ENCODE measurements at places on chromosomes 1 and 21.
A peak's percentile ranks its signal among the peaks of the same experiment; 100 is the strongest.

DNA sequence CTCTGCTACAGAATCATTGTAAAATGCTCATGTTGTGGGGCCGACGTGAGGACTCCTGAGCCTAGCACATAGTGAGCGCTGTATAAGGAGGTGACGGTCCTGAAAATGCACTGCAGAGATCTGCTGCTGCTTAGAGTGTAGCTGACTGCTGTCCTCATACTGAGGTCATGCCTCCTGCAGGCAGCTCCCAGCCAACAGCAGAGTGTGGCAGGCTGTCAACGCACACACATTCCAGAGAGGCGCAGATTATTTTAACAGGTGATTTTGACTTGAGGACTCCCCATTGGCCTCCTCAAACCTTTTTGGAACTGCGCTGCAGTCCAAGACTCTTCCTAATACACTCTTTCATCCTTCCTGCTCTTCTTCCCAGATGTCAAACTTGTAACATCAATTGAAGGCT lies 119.8 kb upstream of the KCNJ6 start:
- no peak for DNase-seq

DNA sequence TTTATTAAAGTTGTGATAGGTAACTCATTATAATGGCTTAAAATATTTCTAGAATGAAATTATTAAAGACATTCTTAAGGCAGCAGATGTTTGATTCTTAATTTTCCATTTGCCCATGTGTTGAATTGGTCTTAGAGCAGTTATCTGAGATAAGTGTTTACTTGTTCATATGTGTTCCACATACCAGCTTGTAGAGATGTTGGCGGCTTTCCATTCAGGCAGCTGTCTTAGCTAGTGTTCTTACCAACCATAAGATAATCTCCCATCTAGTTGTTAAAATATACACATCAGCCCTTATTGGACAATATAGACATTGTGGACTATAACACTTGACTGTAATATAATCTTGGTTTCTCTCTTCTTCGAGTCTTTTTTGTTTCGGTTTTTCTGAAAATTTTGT lies 1372.9 kb upstream of the ADGRL2 start:
- no peak for DNase-seq

DNA sequence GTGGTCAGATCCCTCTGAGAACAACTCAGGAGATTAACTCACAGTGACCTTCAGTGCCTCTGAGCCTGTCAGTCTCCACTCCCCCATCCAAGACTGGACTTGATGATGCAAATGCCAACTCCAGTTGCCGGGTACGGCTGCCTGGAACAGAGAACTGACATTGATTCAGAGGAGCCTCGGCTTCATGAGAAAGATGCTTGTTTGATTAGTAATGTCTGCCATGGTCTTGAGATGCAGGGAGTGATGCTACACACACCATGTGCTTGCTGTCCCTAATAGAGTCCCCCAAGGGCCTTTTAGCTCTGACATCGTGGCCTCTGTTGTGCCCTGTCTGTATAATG lies 51.8 kb upstream of the LRP8 start:
- no peak for DNase-seq

DNA sequence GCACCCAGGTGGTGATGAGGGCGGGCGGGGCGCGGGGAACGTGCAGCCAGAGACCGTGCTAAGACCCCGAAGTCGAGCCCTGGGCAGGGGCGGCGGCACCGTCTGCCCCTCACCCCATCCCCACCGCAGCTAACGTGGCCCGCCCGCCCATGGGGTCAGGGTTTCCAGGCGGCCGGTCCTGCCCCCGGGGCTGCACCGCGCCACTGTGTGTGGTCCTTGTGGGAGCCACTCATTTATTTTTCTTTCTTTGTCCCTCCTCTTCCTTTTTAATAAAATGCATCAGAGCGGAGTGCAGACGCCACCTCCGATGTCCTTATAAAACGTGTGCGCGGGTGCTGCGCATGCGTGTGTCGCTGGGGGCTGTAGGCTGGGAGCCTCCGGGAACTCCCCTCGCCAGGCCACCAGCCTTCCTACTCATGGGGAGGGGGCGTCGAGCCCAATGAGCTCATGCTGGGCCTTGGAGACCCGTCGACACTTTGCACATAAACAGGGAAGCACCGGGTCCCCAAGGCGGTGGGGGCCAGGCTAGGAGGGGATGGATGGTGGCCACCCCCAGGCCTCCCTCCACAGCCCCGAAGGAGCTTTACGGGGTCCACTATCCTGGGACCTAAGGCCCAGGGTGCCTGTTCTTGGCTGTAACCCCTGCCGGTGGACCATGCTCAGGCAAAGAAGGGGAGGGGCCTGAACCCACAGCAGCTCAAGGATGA lies 59.9 kb downstream of the WNT9A start:
- no peak for DNase-seq

GRCh38 chr21:45981151-45982091 lies at the start of gene COL6A1:
TSS of gene COL6A1 (plus strand) at chr21:45981770. CDS start at chr21:45981851, 81 bp downstream.
- DNase-seq: peak; percentile 47

DNA sequence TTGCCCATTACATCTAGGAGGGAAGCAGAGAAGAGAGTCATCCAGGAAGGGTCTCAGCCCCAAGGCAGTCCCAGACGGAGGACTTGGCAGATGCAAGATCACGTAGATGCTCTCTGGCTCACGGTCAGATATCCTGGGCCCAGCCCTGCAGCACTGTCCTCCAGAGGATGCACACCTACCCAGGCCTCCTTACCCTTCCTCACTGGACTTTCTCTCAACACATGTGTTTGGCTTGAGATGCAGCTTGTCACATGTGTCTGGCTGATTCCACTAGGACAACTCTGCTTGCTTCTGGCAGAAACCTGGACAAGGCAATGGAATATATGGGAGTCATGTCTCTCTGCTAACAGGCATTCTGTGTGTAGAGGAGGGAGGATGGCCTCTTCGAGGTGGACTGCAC lies 32.4 kb upstream of the POU3F1 start:
- DNase-seq: no peak

DNA sequence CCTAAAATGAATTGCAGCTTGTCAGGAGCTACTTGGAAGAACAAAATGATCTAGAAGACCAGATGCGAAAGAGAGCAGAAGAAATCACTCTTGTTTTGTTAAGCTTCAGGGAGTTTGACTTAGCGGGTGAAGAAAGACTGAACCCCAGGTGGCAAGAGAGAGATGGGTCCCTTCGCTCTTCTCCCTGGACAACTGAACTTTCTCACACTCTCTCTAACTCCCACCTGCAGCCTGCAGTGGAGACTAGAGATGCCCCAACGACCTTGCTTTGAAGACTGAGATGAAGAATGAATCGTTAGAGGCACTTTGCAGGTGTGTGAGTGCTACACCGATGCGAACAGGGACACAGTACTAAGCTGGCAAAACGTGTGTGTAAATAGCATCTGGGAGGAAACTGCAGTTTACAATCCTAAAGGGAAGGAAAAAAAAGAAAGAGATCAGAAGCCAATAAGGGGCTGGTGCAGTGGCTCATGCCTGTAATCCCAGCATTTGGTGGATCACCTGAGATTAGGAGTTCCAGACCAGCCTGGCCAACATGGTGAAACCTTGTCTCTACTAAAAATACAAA lies 64.5 kb upstream of the LYST start:
- no peak for DNase-seq

- no peak for DNase-seq
These were observed 906.9 kb downstream of the ADGRL2 start for GRCh38 chr1:82707681-82708080.

DNA sequence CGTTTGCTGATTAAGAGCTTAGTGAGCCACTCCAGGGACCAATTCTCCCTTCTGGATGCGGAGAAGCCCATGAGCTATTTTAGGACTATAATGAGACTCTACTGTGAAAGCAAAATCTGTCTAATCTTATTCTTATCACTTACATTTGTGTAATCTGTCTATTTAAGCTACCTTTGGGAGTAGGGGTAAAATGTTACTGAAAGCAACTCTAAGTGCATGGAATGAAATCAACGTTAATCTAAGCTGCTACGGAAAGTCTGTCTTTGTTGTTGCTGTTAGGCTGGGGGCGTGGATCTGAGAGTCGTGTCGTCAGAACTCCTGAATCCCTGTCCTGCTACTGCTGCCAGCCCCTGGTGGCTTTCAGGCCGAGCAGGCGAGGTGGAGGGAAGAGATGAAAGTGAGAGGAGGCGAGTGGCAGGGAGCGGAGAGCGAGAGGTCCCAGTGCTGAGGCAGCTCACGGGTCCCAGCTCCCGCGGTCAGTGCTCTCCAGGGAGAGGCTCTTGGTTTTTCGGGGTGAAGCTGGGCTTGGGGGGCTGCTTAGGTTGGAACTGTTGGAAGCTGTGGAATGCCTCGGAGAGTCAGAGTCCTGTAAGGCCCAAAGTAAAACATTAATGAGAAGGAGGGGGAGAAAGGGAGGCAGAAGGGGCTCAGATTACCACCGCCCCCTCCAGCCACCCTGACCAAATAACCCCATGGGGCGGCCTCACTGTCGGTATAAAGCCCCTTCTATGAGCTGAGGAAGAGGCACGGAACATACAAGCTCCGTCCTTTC lies 53.9 kb downstream of the COQ8A start:
- no peak for DNase-seq

- DNase-seq: no peak
These were observed 58.7 kb upstream of the ABCG1 start for GRCh38 chr21:42160111-42160721.

DNA sequence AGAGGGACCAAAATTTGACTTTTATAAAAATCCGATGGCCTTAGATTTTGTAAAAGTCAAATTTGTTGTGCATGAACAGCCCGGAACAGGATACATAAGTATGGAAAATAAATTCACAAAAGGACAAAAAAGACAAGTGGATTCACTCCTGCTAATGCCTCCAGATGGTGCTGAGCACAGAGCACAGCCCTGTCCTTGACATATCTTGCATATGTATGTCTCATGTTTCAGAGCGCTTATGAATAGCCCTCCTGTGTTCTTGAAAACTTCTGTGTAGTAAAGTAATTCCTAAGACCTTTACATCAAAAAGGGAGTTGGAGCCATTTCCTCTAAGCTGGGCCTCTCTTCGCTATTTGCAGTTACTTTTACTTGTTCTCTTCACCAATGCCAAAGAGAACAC lies 110.7 kb upstream of the RAB3GAP2 start:
- no peak for DNase-seq

DNA sequence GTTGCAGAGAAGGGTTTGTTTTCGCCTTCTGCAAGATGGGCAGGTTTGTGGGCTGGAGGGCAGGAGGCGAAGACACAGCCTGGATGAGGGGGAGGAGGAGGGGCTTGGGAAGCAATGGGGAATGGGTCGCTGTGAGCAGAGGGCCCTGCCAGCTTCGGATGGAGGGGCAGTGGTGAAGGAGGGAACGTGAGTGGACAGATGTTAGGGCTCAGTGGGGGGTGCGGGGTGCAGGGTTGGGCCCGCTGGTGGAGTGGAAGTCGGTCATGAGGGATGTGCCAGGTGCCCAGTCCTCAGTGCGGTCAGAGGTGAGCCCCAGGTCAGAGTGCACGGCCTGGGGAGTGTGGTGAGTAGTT lies 55.5 kb upstream of the ABCG1 start:
- no peak for DNase-seq

DNA sequence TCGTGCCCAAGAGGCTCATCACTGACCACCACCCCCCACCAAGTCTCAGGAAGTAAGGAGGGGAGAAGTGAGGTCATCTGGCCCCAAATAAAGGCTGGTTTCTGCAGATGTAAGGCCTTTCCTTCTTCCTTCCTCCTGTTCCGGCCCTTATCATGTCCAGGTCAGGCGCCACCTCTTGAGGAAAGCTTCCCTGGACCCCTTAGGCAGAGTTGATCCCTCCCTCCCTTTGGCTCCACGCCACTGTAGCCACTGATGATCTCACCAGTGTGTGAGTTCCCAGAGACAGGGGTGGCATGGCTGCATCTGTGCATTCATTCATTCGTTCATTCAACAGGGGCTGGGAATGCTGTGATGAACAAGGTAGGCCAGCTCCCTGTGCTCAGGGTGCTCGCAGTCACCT lies 59.2 kb downstream of the TAS1R2 start:
- no peak for DNase-seq

- no peak for DNase-seq
These were observed 7.2 kb upstream of the EPS15 start for GRCh38 chr1:51526248-51526647.

DNA sequence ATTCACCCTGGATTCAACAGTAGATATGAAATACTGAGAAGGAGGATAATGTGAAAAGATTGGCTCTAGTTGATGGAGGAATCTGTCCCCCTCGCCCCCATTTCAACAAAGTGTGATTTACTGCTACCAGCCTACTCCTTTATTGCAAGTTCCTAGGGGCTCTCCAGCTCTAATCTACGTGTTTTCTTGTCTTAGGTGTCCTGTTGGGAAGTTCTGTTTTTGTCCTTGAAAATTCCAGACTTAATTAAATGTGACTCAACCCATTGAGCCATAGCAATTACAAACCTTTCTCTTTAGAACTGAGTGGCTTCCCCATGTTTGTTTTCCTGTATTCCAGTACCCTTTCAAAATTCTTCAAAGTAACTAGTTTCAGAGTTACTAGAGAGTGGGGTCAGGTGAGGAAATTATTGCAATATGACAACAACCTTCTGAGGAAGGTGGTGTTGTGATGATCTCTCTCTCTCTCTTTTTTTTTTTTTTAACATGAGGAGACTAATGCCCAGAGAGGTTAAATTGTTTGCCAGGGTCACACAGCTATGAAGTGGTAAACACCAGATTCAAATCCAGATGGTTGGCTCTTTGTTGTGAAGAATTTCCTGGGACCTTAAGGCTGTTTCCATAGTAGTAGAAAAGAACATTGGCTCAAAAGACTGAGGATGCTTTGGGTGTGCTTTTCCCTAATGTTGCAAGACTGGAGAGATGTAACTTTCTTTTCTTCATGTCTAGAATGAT lies 3.5 kb downstream of the RGL1 start:
- DNase-seq: no peak

DNA sequence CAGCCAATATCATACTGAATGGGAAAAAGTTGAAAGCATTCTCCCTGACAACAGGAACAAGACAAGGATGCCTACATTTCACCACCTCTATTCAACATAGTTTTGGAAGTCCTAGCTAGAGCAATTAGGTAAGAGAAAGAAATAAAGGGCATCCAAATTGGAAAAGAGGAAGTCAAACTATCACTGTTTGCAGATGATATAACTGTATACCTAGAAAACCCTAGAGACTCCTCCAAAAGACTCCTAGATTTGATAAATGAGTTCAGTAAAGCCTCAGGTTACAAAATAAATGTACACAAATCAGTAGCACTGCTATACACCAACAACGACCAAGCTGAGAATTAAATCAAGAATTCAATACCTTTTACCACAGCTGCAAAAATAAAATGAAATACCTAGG lies 171.3 kb upstream of the HP1BP3 start:
- DNase-seq: no peak

DNA sequence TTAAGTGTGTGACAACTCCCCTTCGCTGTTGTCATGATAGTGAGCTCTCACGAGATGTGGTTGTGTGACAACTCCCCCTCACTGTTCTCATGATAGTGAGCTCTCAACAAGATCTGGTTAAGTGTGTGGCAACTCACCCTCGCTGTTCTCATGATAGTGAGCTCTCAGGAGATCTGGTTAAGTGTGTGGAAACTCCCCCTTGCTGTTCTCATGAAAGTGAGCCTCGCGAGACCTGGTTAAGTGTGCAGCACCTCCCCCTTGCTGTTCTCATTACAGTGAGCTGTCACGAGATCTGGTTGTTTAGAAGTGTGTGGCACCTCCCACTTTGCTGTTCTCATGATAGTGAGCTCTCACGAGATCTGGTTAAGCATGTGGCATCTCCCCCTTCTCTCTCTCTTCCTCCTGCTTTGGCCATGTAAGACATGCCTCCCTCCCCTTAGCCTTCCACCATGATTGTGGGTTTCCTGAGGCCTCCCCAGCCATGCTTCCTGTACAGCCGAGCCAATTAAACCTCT lies 25.1 kb upstream of the LSS start:
- DNase-seq: no peak
